Neural progenitor cell (in vitro differentiated cells): ENCODE measurements at places on chromosomes 1 and 21.
A peak's percentile ranks its signal among the peaks of the same experiment; 100 is the strongest.

DNA sequence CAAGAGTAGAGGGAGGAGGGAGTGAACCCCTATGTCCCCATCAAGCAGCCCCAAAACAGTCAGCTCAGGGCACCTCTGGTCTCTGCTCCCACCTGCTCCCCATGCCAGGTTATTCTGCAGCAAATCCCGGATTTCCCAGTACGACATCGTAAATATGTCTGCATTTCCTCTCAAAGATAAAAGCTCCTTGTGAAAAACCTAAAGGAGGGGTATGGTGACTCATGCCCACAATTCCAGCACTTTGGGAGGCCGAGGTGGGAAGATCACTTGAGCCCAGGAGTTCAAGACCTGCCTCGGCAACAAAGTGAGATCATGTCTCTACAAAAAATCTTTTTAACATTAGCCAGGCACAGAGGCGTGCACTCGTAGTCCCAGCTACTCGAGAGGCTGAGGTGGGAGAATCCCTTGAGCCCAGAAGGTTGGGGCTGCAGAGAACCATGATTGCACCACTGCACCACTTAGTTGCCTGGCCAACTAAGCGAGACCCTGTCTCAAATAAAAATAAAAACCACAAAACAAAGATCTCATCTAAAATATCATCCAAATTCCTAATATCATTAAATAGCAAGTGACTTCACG, 7.1 kb downstream of the ACOT7 start:
- no peak for DNase-seq

- DNase-seq, result no peak
Observed at GRCh38 chr1:174157157-174157806, 2.0 kb upstream of the RABGAP1L start.

GRCh38 chr1:31549809-31550620, 26.3 kb upstream of the TINAGL1 start:
- no peak for DNase-seq

- no peak for DNase-seq
Observed at GRCh38 chr1:113999233-113999632, 20.0 kb downstream of the OLFML3 start.

GRCh38 chr1:2356401-2356800, 35.0 kb downstream of the MORN1 start:
- DNase-seq, result no peak

DNA sequence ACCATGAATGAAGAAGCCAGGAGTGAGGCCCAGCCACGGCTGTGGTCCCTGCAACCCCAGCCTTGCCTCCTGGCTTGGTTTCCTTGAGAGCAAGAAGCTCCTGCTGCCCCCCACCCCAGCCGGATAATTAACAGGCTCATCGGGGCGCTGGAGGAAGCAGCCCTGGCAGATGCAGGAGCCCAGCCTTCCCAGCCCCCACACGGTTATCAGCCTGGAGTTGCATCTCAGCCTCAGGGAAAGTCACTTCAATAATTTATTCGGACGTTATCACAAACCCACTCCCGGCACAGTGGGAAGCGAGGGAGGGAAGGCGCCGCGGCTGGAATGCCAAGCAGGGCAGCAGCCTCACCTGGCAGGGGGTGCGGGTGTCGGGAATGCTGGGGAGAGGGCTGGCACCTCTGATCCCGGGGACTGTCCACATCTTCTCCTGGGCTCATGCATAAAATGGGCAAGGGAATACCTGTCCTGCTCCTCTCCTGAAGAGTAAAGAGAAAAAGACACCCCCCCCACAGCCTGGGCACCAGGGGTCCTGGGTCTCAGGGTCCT, 43.3 kb upstream of the LRP8 start:
- DNase-seq, result peak; percentile 26

DNA sequence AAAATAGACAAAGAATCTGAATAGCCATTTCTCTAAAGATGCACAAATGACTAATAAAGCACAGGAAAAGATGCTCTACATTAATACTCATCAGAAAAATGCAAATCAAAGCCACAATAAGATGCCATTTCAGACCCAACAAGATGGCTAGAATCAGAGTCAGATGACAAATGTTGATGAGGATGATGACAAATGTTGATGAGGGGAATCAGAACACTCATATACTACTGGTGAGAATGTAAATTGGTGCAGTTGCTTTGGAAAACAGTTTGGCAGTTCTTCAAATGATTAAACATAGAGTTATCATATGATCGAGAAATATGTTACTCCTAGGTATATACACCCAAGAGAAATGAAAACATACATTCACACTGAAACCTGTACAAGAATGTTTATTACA, 33.9 kb downstream of the LRRC40 start:
- no peak for DNase-seq

GRCh38 chr21:39197448-39198233, 14.4 kb upstream of the PSMG1 start:
- DNase-seq, result no peak

DNA sequence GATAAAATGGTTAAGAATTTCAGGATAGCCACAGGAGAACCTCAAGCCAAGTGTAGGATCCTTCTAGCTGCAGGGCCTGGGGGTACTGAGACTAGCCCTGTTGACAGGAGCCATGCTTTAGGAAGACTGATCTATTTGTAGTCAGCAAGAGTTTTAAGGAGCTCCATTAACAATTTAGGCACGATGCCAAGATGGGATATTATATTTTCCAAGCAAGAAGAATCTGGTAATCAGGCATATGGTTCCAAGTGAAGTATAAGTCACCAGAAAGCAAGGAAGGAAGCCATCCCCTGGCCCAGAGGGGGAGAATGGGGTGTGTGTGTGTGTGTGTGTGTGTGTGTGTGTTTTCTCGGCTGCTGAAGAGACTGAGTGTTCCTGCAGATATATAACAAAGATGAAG, 7.0 kb downstream of the IFNAR2 start:
- DNase-seq, result no peak

DNA sequence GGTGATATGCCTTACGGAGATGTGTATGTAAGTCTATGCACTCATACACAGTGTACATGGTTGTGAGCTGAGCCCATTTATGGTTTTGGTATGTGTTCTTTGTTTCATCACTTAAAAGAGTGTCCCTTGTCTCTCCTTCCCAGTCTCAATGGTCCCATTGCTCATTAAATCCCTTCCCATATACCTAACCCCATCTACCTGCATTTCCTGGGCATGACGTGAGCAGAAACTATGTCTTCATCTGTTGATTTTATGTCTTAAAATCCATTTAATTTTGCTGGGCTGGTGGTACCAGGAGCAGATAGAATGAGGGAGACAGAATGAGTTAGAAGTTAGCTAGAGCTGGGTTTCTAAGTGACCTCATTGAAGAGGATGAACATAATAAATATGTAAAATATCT, 44.8 kb downstream of the ADAMTS1 start:
- no peak for DNase-seq

GRCh38 chr21:45921917-45922316, 59.7 kb upstream of the COL6A1 start:
- no peak for DNase-seq

- DNase-seq, result peak; percentile 28
Observed at GRCh38 chr1:165313903-165314302, 42.6 kb downstream of the LMX1A start.

DNA sequence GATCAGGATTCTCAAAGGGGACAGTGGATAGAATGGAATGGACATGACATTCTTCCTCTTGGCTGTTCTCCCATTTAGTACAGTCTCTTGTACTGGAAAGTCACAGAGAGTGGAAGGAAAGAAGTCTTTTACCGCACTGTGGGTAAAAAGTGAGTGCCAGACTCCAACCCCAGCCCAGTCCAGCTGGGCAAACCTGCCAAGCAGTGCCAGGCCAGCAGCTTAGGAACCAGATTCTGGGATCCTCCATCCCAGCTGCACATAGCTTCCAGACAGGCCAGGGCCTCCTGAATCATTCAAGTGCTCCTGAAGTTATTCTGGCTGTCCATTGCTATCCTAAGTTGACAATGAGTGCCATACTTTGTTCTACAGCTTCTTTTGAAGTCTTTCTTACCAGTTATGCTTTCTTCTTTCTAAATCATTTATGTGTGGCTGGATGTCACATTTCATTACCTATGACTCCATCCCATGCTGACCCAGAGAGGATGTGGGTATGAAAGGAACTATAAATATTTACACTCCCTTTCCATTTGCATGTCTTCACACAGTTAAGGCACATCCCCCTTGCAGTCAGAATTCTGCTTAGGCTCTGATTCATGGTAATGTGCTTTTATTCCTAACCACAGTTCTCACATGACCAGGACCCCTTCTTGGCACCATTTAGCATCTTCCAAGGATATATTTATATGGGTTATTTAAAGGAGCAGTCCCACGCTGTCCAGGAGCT, 88.9 kb downstream of the AK5 start:
- no peak for DNase-seq

DNA sequence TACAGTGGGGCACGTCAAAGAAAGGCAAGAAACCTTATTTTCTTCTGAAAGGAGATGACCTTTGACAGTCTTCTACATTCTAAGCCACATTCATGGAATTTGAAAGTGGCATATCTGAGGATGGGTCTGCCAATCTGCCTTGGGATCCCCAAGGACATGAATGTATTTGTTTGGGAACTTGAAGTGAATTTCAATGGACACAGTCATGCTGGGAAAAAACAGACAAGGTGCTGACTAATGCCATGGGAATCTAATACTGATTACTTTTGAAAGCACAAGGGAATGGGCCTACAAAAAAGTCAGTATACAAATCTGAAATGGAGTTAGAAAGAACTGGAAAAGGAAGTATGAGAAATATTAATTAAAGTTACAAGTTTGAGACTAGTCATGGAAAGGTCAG, 128.8 kb downstream of the KCNJ6 start:
- no peak for DNase-seq

DNA sequence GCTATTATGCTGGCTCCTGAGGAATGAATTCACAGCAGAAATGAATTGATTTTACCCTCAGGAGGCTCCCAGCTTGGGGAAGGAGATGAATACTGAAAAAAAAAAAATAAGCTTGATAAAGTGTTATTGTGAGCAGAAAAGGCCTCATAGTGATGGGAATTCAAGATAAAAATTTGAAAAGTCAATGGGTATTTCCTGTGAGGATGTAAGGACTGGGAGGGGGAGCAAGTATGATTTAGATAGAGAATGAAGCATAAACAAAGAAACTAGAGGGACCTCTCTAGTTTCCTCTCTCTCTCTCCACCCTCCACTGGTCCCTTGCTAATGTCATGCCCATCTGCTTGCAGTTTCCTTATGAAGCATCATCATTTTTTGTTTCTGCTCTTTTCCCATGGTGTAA, 439.0 kb upstream of the PLXNA2 start:
- no peak for DNase-seq

DNA sequence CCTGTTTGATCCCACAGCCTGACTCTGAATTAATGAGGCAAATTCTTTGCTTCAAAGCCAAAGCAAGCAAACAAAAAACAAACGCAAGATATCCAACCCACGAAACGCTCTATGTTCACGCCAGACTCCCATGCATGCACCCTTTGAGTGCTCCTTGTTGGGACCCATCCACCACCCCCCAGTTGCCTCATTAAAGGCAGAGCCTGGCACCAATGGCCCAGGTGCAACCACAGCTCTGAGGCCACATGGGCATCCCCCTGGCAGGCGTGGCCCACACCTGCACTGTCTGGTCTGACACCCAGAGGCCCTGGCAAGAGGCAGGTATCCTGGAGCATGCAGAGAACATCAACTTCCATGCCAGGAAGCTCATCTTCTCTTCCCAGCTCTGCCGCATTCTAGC, 1.1 kb upstream of the PADI4 start:
- DNase-seq, result no peak

GRCh38 chr1:175600721-175601440, 142.5 kb downstream of the TNR start:
- DNase-seq, result no peak

GRCh38 chr1:184854496-184855140, 100.0 kb upstream of the EDEM3 start:
- DNase-seq, result no peak

GRCh38 chr1:190001187-190001586, 476.5 kb downstream of the BRINP3 start:
- DNase-seq, result no peak

GRCh38 chr21:15839601-15840000, 109.8 kb downstream of the USP25 start:
- no peak for DNase-seq

- DNase-seq, result no peak
Observed at GRCh38 chr1:108703939-108704338, 8.8 kb upstream of the FNDC7 start.

- DNase-seq, result no peak
Observed at GRCh38 chr1:230282157-230282556, 144.0 kb downstream of the PGBD5 start.

- peak; percentile 42 for DNase-seq
Observed at GRCh38 chr21:46459356-46460112, 843 bp downstream of the DIP2A start.

DNA sequence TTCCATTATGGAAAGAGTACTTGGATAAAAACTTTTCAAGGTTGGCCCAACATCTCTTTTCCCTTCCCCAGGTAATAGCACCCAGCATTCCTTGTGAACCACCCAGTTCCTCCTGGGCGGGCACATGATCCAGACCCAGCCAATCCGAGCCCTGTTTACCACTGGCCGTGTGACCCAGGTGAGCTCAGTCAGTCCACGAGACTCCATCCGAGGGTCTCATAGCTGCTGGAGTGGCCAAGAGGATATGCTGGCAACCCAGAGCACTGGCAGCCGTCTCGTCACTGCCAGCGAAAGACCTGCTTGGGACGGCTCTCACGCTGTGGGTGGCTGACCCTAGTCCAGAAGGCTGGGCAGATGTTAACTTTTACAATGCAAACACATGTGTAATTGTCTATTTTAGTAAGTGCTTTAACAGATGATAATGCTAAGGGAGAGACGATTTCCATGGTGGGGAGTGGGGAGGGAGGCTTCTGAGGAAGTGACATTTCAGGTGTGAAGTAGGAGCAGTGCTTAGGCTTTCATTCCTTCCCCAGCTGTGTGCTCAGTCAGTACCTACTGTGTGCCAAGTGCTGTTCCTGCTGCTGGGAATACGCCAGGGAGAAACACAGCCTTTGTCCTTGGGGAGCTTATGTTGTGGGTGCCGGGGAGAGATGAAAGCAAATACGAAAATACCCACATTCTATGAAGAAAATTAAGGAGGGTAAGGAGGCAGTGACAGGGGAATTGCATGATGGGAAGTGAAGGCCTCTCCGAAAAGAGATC, 24.5 kb downstream of the PARK7 start:
- DNase-seq, result no peak

GRCh38 chr1:228004331-228004855, 2.4 kb upstream of the WNT3A start:
- DNase-seq, result peak; percentile 66
